ENCODE measurements at places on chromosomes 16 and 17.
A peak's percentile ranks its signal among the peaks of the same experiment; 100 is the strongest.

- DNase-seq: no peak
Observed at GRCh38 chr17:40092581-40092980, 7.8 kb downstream of the NR1D1 start.

DNA sequence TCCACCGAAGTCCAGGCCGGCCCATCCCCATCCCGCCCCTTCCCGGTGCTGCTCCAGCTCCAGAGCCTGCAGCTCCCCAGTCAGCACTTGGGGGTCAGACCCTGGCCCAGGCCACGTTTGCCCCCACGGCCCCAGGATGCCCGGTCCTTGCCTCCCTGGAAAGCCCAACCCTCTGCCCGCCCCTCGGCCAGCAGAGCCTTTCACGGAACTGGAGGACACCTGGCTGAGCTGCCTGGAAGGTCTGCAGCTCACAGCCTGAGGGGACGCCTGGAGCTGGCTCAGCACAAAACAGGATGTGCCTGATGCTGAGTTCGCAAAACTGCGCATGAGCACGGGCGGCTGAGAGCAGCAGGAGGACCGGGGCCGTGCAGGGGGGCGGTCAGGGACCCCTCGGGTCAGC is 29.7 kb upstream of the SSTR5 start:
- no peak for DNase-seq

DNA sequence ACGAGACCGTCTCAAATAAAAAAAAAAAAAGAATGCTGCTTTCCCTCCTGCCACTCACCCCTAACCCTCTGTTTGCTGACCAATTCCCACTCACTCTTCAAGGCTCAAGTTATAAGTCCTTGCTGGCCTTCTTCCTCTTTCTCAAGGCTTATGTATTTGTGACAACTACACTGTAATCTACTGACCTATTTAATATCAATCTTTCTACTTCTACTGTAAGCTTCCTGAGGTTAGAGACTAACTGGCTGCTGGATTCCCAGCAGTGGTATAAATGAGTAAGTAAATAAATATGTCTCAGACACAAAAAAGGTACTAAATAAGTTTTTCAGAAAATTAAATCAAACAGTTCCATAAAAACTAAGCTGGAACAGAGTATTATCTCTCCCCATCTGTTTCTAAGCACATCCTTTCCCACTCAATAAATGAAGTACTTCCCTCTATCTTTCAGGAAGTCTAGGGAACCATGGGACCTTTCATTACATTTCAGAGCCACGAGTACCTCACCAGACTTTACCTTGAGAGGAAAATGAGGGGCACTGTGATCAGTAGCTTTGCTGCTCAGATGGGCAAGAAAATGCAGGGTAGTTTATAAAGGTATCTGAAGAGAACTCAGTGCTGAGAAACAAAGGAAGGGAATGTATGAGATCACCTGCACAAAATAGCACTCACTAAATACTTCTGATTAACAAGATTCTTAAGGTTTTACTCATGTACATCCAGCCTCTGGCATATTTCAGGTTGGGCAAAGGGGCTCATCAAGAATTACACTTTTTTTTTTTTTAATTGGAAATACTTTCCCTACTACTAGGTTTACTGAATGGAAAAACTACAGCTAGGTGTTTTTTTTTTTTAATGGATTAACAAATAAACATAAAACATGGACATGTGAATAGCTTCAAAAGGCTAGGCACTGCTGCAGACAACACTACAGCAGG is 10.8 kb downstream of the SSH2 start:
- no peak for DNase-seq

GRCh38 chr16:1614456-1615102 is 2.4 kb downstream of the CRAMP1 start:
- DNase-seq: no peak

- no peak for DNase-seq
Observed at GRCh38 chr17:1156864-1157263, 22.9 kb downstream of the ABR start.

DNA sequence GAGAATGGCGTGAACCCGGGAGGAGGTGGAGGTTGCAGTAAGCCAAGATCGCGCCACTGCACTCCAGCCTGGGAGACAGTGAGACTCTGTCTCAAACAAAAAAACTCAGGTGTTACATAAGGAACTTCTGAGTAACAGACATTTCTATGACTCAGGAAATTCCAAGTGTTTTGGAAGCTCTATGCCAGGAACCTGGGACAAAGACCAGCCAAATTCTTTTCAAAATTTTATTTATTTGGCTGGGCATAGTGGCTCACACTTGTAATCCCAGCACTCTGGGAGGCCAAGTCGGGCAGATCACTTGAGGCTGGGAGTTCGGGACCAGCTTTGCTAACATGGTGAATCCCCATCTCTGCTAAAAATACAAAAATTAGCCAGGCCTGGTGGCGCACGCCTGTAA is 5.2 kb upstream of the SH2B1 start:
- no peak for DNase-seq

- DNase-seq: no peak
Observed at GRCh38 chr17:3575511-3575910, 17.9 kb upstream of the TRPV3 start.

DNA sequence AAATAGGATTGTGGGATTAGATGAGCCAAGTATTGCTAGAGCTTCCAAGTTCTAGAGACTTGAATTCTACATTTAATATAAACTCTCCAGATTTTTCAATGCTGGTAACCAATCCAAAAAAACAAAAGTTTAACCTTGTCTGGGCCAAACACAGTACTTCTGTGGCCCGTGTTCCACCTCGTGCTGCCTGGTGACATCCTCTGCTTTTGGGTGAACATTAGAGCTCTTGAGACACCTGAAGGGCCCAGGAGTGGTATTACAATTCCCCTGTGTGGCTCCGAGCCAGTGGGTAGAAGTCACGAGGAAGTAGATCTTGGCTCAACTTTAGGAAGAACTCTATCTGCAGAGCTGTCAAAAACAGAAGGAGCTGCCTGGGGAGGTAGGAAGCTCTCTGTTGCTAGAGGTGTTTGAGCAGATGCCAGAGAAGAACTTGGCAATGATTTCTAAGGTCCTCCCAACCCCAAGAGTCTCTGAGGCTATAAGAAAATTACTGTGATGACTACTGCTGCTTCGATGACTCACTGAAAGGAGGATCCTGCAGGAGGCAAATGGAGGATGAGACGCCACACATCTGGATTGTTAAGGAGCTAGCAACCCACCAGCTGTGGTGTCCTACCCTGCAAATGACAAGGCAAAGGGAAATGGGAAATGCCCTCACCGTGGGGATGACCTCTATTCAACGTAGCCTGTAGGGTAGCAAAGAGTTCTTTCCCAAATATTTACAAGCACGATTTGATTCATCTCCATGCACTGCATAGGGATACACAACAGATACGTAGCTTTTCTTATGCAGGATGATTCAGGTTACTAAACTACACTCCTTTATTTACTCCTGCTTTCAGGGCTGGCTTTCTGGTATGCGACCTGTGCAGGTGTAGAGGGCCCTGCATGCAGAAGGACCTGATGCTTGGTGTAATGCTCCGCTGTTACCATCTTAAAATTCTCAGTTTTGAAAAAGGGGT is 45.8 kb upstream of the GAS7 start:
- DNase-seq: no peak

- no peak for DNase-seq
Observed at GRCh38 chr17:73179878-73180277, 13.0 kb upstream of the COG1 start.

- DNase-seq: no peak
Observed at GRCh38 chr16:30567991-30568638, 3.4 kb downstream of the ZNF688 start.

- no peak for DNase-seq
Observed at GRCh38 chr16:52597772-52598483, 51.0 kb upstream of the TOX3 start.

DNA sequence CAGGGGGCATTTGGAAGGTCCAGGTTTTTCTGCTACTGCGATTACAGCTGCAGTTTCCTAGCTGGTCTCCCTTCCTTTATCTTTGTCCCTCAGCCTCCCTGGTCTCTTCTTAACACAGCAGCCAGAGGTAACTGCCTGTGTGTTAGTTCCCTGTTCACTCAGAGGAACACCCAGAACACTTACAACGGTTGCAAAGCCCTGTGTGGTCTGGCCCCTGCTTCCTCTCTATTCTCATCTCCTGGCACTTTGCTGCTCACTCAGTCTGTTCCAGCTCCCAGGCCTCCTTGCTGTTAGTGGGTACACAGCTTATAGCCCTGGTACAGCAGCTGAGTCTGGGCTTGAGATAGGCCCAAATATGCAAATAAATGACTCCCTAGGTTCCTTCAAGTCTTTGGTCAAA is 16.4 kb downstream of the NTN1 start:
- DNase-seq: no peak

GRCh38 chr17:74194682-74195081 is 8.8 kb upstream of the RPL38 start:
- DNase-seq: no peak

- no peak for DNase-seq
Observed at GRCh38 chr17:58318627-58319172, 9.9 kb downstream of the TSPOAP1 start.

GRCh38 chr17:80970044-80970761 is 21.4 kb upstream of the CHMP6 start:
- DNase-seq: peak; percentile 64

GRCh38 chr17:72152387-72152929 is 31.6 kb downstream of the SOX9 start:
- DNase-seq: no peak

- DNase-seq: peak; percentile 49
Observed at GRCh38 chr17:2025220-2025621, at the start of gene RTN4RL1. Gene RTN4RL1, minus strand, starts transcription at chr17:2025334. Its CDS starts 469 bp downstream, at chr17:2024865.

GRCh38 chr17:80182845-80183223 is 13.0 kb downstream of the CARD14 start:
- no peak for DNase-seq

DNA sequence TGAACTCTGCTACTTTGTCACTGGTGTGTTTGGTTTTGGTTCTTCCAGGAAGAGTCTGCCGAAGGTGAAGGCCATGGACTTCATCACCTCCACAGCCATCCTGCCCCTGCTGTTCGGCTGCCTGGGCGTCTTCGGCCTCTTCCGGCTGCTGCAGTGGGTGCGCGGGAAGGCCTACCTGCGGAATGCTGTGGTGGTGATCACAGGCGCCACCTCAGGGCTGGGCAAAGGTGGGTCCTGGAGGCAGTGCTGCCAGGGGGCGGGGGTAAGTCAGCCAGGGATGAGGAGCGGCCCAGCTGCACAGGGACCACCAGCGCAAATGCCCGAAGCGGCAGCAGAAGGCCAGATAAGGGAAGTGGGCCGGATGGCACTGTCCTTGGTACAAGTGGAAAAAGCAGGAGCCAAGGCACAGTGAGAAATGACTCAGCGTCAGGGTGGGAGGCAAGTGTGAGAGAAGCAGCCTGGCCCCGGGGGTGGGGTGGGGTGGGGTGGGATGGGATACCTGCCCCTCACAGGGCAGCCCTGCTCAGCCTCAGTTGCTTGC is 41.9 kb downstream of the TMEM11 start:
- no peak for DNase-seq

GRCh38 chr17:74454197-74455024 is 12.0 kb upstream of the CD300A start:
- peak; percentile 52 for DNase-seq

DNA sequence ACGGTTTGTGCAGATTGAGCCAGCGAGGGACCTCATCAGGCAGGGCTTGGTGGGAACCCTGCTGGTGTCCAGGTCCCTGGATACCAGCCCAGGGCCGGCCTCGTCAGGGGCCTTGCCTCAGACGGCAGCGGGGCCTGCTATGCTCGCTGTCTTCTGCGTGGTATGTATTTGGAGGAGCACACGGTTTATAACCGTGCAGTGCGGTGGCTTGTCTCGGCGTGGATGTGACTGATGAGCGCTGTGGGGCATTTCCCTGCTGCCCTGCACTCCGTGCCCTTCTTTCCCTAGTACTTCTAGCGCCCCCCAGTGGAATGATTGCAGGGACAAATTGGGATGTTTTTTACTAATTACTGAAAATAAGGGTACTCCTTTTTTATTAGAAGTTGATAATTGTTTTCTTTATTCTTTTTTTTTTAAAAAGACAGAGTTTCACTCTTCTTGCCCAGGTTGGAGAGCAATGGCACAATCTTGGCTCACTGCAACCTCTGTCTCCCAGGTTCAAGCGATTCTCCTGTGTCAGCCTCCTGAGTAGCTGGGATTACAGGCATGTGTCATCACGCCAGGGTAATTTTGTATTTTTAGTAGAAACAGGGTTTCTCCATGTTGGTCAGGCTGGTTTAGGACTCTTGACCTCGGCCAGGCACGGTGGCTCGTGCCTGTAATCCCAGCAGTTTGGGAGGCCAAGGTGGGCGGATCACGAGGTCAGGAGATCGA is 15.3 kb downstream of the TBCD start:
- no peak for DNase-seq

DNA sequence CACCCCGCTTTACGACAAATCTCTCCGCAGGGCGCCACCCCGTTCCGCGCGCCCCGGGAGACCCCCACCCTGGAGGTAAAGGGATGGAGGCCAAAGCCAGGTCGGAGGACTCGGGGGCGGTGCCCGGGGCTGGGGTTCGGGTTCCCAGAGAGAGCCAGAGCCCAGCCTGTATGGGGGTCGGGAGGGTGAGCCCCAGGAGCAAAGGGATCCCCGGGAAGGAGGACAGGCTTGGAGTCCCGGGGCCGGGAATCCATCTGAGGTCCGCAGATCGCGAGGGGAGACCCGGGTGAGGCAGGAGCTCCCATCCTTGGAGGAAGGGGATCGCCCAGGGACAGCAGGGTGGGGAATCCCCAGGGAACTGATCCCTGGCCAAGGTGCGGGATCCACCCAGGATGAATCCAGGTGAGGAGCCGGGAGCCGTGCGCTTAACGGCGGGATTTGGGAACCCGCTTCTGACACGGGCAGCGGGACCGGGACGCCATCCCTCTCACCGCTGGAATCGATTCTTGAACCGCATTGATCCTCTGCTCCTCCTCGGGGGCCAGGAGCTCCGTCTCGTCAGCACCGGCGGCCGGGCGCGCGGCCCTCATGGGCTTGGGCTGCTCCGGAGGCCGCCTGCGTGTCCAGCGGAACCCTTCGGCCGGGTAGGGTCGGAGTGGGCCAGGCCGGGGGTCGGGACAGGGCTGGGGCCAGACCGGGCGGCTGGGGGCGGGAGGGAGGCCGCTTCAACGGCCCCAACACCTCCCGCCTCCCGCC is at the start of gene MMD:
MMD (minus strand) TSS at position 657 of the 756 bp plus-strand sequence; CDS start at position 517, 140 bp downstream.
- peak; percentile 38 for DNase-seq

GRCh38 chr16:31706925-31707324 is 166.7 kb upstream of the ZNF267 start:
- no peak for DNase-seq
